Germinal center (tissue), 1 donor: ENCODE measurements at places on chromosomes 12 and 14.

DNA sequence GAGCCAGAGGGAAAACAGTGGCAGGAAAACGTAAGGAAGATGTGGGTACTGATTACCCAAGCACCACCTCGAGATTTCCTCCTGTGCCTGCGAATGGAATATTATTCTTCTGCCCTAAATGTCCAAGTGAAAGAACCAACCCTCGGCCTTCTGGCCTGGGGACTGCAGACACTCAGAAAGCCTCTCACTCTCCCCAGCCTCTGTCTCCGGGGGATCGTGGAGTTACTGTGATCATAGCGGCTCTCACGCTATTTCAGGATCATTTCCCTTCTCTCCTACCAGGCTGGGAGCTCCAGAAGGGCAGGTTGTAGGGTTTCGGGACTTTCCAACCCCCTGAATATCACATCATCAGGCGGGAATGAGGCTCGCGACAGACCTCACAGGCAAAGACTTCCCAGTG, 68.9 kb downstream of the KDM2B start:
- no peak for DNase-seq

DNA sequence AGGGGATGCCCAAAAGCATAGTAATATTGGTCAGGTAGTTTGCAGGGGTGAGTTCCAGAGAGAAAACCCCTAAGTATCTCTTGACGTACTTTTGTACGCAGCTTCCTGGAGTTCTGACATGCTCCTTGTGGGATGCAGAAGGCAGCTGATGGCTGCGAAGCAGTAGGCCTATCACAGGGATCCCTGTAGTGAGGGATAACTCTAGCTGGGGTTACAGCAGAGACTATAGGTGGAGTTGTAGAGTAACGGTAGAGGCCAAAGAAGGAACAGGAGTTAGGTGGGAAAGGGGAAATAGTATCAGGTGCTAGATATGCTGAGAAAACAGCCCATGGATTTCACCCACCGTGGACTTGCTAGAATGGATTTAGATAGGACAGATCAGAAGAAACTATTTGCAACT, 37.3 kb downstream of the MGST1 start:
- DNase-seq = no peak

DNA sequence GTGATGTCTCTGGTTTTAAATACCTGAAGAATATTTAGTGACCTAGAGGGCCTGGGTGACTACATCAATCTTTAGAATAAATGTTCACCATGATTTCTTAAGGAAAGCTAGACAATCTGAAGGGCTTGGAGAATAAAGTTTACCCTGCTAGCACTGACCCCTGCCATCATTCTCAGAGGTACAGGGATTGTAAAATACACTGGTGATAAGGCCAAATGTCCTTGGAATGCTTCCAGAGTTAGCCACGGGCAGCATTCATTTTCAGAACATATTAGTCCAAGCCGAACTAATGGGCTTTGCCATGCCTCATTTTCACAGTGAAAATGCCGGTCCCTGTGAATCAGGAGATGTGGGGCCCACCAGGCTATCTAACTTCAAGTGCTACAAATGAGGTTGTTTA, 1381.7 kb upstream of the SEL1L start:
- no peak for DNase-seq

DNA sequence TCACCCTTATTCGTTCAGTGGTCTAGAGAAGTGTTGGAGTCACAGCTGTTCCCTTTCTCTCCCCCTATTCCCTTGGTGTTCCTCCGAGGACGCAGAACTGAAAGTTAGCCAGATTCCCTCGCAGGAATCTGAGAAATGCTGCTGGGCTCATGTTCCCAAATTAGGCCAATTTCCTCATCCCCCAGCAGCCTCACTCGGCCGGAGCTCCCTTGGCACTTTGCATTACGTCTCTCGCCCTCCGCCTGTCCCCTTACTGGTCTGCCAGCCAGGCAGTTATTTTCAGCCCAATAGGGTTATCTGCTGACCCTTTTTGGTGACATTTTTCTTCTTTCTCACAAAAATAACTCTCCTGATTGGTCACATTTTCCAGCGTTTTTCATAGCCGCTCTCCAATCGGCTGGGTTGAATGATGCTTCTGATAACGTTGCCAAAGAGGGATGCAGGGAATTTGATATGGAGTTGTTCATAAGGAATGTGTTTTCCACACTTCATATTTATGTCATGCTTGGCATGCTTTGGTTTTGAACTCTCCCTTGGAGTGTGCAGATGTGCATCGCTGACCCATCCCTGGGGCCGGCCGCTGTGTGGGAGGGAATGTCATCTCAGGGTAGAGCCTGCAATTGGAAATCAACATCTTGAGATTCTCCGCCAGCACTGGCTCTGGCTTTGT, 9.9 kb downstream of the IFT43 start:
- DNase-seq = no peak

DNA sequence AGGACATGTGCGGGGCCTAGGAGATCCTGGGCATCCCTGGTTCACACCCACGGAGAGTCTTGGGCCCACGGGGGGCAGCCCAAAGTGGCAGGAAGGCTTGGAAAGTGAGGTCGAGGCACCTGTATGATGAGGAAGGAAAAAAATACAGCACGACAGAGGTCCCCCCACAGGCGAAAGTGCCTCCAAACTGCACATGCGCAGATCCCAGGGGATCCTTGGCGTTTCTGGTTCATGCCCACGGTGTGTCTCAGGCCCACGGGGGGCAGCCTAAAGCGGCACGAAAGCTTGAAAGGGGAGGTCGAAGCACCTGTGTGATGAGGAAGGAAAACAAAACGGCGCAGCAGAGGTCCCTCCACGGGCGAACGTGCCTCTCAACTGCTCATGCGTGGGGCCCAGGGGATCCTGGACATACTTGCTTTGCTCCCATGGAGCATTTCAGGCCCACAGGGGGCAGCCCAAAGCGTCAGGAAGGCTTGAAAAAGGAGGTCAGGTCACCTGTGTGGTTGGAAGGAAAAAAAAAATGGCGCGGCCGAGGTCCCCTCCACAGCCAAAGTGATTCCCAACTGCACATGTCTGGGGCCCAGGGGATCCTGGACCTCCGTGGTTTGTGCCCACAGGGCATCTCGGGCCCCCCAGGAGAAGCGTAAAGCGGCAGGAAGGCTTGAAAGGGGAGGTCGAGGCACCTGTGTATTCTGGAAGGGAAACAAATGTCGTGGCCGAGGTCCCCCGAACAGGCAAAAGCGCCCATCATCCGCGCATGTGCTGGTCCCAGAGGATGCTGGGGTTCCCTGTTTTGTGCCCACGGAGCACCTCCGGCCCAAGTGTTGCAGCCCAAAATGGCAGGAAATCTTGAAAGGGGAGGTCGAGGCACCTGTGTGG, 582.6 kb downstream of the ALG10 start:
- no peak for DNase-seq

DNA sequence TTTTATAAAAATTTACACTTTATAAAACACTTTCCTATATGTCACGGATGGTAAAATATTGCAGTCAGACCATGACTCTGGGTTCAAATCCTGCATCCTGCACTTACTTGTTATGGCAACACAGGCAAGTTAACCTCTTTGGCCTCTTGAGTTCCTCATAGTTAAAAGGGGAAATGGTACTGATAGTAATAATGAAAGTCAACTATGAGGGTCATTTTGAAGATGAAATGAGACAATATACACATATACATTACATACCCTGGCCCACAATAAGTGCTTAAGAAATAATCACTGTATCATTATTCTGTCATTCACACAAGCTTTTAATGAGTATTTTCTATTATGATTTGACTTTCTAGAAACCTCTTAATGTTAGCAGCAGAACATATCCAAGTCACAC, 64.4 kb downstream of the C12orf42 start:
- DNase-seq = no peak

DNA sequence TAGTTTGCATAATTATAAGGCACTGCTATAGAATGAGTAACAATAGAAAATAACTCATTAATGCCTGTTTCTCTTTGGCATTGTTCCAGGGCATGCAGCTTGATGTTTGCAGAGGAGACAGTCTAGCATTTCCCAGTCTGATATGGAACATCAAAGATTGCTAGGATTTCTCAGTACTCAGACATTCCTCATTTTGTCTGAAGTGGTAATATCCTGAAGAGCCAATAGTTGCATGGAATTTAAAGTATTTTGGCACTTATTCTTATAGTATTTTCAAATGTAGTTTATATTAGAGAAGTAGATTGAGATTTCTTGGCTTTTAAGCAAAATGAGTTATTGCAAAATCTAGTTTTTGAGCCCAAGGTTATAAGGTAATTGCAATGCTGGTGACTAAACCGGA, 337.3 kb upstream of the E2F7 start:
- DNase-seq = no peak
